ENCODE measurements at places on chromosomes 16 and 17. TPM values are rescaled to one million over a fixed set of nuclear protein-coding genes. Genes with fewer than 3 reads are reported as not detected.

DNA sequence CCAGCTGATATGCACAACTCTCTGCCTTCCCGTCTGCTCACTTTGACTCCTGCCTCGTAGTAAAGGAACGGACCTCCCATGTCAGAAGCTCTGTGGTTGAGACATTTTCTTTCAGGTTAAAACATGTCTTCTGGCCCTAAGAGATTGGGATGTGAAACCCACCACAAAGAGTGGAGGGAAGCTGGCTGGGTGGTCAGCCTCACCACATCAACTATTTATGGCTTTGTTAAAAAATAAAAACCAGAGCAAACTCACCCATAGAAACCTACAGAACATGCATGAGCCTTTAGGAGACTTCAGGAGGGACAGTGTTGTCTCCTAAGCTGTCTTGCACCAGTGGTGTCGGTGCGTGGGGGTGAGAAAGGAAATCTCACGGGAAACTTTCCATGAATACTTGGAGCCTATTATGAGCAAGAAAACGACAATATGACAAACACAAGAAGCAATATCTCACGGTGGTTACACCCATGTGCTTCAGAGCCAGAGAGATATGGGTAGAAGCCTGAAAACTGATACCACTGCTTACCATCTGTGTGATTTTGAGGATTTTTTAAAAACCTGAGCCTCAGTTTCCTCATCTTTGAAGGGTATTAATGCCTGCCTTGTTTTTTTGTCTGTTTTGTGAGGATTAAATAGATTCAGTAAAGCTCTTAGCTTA lies 61.7 kb upstream of the XYLT1 start:
- no peak for DNase-seq

Gene SBK1
- total RNA-seq = 0.22 TPM

DNA sequence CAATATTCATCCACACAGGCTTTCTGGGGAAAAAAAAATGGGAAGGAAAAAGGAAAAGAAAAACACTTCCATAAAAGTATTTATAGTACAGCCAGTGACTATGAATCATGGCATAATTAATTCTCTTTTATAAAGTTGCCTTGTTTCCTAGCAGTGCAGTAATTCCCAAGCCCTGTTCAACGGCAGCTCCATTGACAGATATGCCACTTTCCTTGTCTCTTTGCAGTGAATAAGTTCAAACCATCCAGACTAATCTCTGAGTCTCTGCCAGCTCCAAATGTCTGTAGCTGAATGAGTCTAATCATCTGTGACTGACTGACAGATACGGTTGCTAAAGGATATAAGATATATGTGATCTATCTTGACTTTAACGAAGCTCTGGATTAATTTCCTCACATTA lies 52.9 kb upstream of the KCNJ16 start:
- no peak for DNase-seq

DNA sequence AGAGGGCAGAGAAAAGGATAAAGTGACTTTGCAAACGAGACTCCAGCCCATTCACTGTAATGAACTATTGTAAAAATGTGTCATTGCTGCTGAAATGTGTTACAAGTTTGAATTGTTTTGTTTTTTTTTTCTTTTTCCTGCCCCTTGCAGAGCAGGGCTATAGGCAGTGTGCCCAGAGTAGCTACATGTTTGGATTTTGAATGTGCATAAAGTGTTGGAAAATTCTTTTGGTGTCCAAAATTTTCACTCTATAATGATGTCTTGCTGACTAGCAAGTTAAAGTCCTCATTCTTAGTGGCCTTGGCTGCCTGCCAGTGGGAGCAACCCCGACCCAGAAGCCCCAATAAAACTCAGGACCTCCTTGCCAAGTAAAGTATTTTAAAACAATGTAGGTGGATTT lies 66.5 kb downstream of the IGF2BP1 start:
- no peak for DNase-seq

Gene ZFP3
- 3.9 TPM for total RNA-seq

- DNase-seq = no peak
Measured at GRCh38 chr17:2883544-2884213, 87.4 kb downstream of the RAP1GAP2 start.

Data from tibial nerve (tissue), 4 donors.